ENCODE measurements at places on chromosomes 16 and 17.

- no peak for DNase-seq
Measured at GRCh38 chr17:82239926-82240505, 11.2 kb downstream of the SLC16A3 start.

DNA sequence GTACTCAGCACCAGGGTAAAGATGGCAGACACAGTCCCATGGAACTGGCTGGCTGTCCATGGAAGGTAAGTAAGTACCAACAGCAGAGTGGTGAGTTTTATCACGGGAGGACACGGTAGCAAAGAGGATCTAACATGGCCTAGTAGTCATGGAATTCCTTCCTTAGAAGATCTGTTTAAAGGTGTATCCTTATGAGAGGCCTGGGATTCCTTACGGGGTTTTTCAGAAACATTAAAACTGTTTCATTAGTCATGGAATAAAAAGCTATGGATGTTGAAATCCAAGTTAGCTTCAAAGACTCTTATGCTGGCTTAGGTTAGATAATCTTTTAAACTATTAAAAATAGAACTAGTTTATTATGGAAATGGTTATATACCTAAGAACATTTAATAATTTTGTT lies 7.4 kb downstream of the FTO start:
- no peak for DNase-seq

GRCh38 chr17:56994009-56994792 lies 16.3 kb downstream of the SCPEP1 start:
- no peak for DNase-seq

GRCh38 chr17:28499364-28499664 lies 6.8 kb upstream of the FOXN1 start:
- no peak for DNase-seq

GRCh38 chr17:36506831-36507230 lies 20.4 kb downstream of the ZNHIT3 start:
- DNase-seq = no peak

DNA sequence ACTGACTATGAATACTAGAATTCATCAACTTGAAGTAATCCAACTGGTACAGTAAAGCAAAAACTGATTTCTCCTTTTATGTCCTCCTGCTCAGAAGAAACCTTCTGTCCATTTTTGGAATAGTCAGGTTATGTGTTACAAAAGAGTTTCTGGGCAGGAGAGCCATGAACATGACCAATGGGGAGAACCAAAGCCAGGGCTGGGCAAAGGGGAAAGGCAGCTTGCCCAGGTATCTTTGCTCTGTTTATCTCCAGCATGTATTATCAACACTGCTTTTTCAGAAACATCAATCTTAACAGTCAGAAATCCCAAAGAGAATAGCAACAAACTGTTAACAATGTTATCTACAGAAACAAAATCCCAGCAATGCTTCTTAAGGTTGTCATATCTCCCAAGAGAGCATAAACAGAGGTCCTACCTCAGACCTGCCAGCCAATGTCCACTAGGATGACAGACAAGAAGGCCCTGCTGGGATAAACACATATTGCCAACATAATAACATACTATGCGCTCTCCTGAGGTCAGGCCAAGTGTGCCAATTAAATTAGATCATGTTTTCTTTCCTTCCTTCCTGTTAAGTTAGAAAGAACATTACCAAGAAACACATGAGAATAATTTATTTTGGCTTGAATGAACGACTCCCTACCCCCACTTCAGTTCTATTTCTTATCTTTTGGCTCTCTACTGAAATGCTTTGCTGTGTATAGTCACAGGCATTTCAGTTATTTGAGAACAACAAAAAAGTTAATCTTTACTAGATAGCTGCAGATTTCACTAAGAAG lies 28.0 kb downstream of the BLMH start:
- no peak for DNase-seq

- no peak for DNase-seq
Measured at GRCh38 chr17:42290577-42290976, 2.3 kb downstream of the STAT5A start.

GRCh38 chr17:14331225-14331981 lies 30.5 kb downstream of the HS3ST3B1 start:
- DNase-seq = no peak

- no peak for DNase-seq
Measured at GRCh38 chr16:26747760-26748159, 319.0 kb upstream of the C16orf82 start.

- no peak for DNase-seq
Measured at GRCh38 chr17:22703204-22703603, 1010.9 kb downstream of the KCNJ18 start.

DNA sequence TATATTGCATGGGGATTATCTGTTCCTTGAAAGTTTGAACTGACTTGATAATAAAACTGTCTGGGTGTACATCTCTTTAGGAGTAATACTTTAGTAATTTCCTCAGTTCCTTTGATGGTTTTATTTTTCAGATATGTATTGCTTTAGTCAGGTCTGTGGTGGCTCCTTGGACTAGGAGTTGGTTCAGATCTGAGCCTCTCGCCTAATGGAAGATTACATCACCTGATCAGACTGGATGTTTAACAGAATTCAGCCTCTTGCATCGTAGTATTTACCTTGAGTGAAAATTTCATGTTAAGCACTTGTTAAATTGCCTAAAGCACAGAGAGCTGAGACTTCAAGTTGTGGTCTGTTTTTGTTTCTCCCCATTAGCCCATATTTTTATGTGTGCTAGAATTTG lies 267.3 kb downstream of the MAP2K4 start:
- DNase-seq = no peak

- no peak for DNase-seq
Measured at GRCh38 chr17:61538480-61538879, 52.5 kb downstream of the NACA2 start.

DNA sequence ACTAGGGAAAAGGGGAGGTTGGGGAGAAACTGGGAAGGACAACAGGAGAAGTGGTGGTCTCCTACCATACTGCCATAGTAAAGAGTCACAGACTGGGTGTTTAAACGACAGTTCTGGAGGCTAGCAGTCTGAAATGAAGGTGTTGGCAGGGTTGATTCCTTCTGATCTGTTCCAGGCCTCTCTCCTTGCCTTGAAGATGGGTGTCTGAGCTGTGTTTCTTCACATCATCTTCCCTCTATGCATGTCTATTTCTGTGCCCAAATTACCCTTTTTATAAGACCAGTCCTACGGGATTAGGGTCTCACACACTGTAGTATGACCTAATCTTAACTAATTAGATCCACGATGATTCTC lies 79.8 kb upstream of the TMEM97 start:
- DNase-seq = no peak

GRCh38 chr17:77735566-77736198 lies 222.8 kb upstream of the TNRC6C start:
- DNase-seq = no peak

- DNase-seq = no peak
Measured at GRCh38 chr17:50864747-50865059, 1.5 kb downstream of the TOB1 start.

- DNase-seq = no peak
Measured at GRCh38 chr16:64544859-64545258, 577.0 kb downstream of the CDH11 start.

GRCh38 chr17:42660692-42661345 lies 1.7 kb downstream of the TUBG2 start:
- DNase-seq = no peak

DNA sequence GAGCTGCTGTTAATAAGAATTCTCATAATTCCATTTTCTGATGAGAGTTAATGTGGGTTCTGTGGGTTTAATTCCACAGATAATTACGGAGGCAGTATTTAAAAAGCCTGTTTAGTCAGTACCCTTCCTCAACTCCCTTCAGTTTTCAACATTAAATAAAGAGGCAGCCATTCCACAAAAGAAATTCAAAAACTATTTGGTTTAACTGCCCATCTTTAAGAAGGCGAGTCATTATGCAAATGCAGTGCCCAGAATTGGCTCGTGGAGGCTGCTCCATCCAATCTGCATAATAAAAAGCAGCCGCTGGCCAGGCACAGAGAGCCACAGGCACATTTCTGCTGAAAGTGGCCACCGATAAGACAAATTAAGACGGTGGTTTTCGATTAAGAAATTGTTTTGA lies 194.4 kb upstream of the TOX3 start:
- no peak for DNase-seq

DNA sequence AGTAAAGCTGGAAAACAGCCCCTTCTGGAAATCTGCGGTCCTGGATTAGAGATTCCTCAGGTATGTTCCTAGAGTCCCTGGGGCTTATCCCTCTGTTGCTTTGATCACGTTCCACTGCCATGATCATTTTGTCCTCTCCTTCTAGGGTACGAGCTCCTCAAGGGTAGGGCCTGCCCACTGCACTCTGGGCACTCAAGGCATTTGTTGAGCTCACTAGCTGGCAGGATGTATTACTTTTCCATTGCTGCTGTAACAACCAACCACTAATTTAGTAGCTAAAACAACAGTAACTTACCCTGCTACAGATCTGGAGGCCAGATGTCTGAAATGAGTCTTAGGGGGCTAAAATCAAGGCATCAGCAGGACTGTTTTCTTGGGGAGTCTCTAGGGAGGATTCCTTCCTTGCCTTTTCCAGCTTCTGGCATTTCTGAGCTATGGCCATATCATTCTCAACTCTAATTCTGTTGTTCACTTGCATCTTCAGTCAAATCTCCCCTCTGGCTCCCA lies 65.7 kb downstream of the ARSG start:
- DNase-seq = no peak

DNA sequence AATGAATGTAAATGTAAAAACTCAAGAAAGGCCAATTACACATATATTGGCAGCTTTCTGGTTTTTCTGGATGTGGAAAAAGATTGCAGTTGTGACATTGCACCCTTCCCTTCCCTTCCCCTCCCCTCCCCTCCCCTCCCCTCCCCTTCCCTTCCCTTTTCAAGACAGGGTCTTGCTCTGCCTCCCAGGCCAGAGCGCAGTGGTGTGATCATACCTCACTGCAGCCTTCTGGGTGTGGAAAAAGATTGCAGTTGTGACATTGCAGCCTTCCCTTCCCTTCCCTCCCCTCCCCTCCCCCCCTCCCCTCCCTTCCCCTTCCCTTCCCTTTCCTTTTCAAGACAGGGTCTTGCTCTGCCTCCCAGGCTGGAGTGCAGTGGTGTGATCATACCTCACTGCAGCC lies 41.7 kb downstream of the PIK3R5 start:
- no peak for DNase-seq

- DNase-seq = no peak
Measured at GRCh38 chr16:19639986-19640421, 78.0 kb downstream of the KNOP1 start.

DNA sequence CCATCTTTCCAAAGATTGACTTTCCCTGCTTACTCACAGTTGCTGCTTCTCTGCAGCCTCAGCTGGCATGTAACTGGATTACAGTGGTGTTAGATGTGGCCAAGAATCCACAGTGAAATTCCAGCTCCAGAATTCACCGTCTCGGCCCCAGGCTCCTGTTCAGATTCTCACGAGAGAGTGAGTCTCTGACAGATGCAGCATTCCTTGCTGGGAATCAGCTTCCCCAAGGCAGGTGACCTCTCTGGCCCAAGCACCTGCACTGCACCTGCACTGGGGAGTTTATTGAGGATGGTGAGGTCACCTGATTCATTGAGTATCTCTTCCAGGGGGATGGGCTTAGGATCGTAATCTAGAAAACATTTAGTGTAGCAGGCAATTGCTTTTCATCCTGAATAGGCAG lies 600.5 kb upstream of the RBFOX1 start:
- DNase-seq = no peak

- no peak for DNase-seq
Measured at GRCh38 chr17:63019138-63019873, 53.3 kb downstream of the TANC2 start.

DNA sequence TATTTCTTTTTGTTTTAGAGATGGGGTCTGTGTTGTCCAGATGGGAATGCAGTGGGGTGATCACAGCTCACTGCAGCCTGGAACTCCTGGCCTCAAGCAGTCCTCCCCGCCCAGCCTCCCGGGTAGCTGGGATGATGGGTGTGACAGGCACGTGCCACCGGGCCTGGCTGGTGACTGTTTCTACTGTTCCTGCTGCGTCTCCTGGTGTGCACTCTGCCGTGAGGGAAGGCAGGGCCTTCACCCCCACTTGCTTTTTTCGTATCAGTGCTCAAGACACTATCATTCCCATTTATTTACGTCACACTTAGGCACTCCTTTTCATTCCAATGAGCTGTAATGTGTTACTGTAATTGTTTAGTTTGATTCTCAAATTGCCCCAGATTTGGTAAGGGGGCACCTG lies 25.3 kb upstream of the PVALEF start:
- DNase-seq = no peak

DNA sequence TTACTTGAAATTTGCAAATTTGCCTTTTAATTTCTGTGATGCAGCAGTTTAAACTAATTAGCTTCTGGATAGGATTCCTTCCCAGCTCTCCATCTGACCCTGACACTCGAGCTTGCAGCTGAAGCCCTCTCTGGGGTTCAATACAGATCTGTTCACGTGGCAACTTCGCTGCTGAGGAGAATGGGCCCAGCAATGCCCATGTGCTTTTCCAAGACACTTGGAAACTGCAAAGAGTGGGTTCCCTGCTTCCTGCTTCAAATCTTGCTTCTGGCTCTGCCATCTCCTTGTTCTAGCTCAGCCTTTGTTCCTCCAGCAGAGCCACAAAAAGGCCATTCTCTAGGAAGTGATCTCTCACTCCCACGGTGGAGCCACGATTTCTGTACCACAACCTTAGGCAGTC lies 50.0 kb upstream of the IRX6 start:
- no peak for DNase-seq

DNA sequence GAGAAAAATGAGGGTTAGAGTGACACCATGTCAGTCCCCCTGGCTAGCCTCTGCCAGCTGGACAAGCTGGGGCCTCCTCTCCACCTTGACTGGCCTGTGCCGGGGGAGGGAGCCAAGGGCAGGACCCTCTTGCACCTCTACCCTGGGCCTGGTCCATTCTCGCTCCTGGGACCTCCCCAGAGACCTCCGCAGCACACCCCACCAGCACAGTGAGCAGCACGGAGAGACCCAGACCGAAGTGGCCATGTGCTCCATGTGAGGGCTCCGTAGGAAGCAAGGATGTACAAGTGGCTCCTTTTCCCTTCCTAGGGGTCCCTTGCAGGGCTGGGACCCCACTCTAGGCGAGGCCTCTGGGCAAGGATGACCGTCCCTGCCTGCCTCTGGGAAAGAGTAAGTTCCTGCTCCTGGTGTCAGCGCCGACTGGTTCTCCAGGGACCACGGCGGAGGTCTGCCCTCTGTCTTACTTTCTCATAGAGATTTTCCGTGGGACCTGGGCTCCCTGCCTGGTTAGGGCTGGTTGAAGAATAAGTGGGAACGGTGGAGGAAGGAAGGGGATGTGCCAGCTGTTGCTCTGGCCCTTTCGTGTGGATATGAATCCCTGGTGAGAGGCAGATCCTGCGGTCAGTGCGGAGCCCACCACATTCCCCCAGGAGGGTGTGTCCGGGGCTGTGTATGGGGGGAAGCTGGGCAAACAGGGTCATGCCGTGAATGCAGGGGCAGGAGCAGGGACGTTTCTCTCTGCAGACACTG lies 124.2 kb downstream of the METRNL start:
- DNase-seq = no peak

GRCh38 chr17:381516-381915 lies 28.9 kb upstream of the RPH3AL start:
- DNase-seq = no peak

GRCh38 chr16:17460890-17461289 lies 9.9 kb downstream of the XYLT1 start:
- no peak for DNase-seq

- no peak for DNase-seq
Measured at GRCh38 chr17:9209347-9209746, 188.0 kb downstream of the NTN1 start.

- no peak for DNase-seq
Measured at GRCh38 chr16:66637806-66638205, 33.3 kb downstream of the CMTM3 start.
